ENCODE measurements at places on chromosomes 5 and 9.

DNA sequence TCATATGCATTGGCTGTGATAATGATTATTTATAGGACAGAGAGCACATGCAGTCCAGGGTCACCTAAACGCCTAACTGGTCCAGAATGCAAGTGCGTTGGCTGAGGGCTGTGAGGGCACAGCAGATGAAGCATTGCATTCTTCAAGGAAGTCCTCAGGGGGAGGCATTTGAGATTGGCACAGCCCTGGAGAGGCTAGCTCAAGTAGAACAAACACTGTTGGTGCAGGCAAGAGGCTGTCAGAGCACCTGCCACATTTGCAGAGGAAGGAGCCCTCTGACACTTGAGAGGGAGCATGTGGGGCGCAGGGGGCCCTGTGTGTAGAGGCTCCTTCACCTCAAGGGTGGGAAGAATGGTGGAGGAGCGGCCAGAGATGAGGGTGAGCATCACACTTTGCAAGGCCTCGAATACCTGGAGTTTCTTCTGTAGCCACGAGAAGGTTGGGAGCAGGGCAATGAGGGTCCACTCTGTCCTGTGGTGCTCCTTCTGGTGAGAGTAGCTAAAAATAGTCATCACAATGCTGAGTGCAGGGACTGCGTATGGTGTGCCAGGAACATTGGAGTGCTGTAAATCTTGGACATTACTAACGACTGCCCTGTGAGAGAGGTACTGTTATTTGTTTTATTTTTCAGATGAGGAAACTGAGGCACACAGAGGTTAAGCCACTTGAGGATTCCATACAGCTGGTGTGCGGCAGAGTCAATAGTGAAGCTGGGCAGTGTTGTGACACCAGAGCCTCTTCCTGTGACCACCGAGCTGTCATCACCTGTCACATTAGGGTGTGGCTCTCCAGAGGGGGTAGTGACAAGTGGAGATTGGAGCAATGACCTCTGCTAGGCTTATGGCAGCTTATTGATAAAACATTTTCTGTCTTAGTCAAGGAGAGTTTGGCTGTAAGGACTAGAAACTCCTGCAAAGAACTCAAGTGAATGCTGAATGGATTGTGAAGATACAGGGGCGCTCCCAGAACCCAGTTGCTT is 100.2 kb downstream of the PIP5K1B start:
- DNase-seq = no peak

- DNase-seq = no peak
These were observed 197.2 kb downstream of the DIRAS2 start for GRCh38 chr9:90445391-90445790.

- DNase-seq = peak; percentile 14
These were observed 58.0 kb downstream of the GDA start for GRCh38 chr9:72207278-72207677.

DNA sequence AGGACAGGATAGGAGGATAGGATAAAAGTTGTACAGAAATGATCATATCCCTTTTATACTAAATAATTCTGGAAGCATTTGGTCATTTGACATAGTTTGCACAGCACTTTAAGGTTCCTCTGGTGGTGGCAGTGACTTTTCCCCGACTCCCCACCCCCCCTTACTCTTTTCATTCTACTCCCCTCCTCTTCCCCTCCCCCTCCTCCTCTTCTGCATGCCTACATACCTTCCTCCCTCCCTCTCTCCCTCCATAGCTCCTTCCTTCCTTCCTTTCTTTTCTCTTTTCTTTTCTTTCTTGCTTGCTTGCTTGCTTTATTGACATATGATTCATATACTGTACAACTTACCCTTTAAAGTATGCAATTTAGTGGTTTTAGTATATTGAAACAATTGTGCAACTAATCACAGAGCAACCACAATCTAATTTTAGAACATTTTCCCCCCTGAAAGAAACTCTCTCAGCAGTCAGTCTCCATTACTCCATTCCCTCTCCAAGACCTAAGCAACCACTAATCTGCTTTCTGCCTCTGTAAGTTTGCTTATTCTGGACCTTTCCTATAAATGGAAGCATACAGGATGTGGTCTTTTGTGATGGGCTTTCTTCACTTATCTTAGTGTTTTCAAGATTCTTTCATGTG is 159.0 kb downstream of the HACD4 start:
- DNase-seq = no peak

- DNase-seq = peak; percentile 9
These were observed 28.5 kb downstream of the SPINK5 start for GRCh38 chr5:148091991-148092964.

DNA sequence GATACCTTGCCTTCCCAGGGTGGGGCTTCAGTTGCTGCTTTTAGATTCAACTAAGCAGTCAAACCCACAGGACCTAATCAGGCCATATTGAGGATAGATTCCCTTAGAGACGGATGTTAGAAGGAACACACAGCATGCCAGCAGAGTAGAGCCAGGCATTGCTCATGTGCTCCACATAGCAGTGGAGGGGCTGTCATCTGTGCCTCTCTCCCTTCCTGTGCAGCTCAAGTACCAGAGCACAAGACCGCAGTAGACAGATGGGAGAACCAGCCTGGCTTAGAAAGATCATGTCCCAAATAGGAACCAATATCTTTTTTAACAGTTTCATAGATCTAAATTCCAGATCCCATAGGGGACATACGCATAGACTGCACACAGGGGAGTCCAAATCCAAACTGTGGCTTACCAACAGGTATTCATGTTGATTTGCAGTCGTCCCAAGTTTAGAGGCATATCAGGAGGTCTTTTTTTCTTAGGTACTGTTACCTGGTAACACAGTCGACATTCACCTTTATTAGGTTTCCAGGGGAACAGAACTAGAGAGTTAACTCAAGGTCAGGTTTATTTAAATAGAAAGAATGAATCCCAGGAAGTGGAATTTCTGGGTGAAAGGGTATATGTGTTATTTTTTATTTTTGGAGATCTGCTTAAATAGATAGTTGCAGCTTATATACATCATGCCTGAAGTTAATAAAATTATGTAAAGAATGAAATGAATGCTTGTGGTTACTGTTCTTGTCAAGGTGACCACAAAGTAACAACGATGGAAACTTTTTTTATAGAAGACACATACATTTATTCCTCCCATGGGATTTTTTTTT is 43.5 kb upstream of the PCAT7 start:
- no peak for DNase-seq

DNA sequence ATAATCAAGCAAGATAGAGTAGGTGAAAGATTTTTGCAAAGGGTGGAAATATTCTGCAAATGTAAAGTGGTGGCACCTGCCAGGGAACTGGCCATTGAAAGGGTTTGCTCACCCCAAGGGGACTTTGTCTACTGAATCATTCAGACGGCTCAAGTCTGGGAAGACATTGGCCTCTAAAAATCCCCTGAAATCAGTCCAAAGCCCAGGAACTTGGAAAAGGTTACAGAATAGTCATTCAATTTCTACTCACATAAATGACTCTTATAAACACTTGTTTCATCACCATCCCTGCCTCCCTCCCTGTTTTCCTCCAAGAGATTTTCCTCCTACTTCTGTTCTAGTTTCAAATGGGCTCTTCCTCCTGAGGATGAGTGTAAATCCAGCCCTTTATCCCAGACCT is 28.5 kb downstream of the ZNF366 start:
- no peak for DNase-seq

- no peak for DNase-seq
These were observed 24.0 kb downstream of the HNRNPK start for GRCh38 chr9:83956086-83956435.

- no peak for DNase-seq
These were observed 49.6 kb upstream of the PSD2 start for GRCh38 chr5:139745800-139746690.

- no peak for DNase-seq
These were observed 106.0 kb upstream of the LRRTM2 start for GRCh38 chr5:138981131-138981530.

- DNase-seq = no peak
These were observed 562.8 kb downstream of the PTPRD start for GRCh38 chr9:10050016-10050415.

DNA sequence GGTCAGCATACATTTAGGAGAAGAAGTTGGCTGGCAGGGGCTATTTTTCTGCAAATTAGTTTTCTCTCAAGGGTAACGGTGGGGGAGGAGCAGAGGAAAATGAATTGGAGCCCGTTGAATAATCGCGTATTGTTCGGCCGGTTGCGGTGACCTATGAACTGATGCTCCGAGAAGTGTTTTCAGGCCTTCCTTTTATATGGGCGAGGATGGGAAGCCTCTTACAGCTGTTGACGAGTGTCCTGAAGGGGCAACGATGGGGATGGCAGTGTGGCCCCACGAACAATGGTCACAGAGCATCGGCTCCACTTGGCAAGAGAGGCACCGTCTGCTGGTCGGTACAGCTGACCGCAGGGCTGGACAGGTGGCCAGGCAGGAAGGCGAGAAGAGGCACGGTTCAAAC is 400.7 kb downstream of the ZSWIM6 start:
- no peak for DNase-seq
